ENCODE measurements at places on chromosomes 2 and 18.

DNA sequence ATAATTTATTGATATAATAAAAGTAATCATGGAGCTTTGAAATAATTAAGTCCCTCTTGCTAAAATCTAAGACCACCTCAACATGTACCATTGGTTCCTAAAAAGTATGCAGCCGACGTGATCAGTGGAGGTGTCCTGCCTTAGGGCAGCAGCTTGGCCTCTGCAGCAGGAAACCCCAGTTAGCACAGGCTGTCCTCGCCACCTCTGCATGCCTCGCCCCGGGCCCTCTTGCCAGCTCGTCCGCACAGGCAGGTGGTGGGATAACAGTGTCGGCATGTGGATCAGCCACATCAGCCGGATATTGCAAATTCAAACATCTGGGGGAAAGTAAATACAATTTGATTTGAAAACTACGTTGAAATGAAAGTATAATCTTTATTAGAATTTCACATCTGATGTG lies 22.9 kb downstream of the COA5 start:
- no peak for DNase-seq

DNA sequence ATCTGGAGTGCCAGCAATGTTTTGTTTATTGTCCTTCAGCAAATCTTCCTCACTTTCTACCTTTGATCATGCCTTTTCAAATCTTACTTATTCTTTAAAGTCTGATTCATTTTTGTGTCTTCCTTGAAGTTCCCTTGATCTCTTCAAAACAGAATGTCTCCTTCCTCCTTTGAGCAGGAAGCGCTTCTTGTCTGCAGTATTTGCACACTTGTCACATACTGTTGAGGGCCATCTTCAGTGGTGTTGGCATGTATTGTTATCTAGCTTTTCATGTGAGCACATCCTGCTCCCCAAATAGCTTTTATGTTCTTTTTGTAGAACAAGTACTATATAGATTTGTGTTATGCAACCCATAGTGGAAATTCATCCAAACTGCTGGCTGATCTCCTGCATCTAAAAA lies 5.9 kb upstream of the CERS6 start:
- no peak for DNase-seq

DNA sequence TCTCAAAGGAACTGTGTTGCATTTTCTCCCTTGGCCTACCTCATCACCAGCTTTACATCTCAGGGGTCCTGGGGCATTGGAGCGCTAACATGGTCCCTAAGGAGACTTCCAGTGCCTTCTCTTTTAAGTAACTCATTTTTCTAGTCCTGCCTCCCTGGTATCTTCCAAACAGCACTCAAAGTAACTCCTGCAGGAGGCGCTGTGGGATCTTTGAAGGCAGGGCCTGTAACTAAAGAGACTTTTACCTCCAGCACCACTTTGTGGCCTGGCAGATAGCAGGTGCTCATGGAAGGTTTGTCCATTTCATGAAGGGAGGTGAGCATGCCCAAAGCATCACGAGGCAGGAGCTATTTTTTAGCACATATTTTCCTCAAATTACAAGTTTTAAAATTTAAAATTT lies 411.0 kb upstream of the GYPC start:
- peak; percentile 32 for DNase-seq

GRCh38 chr2:149038442-149039212 lies at the start of gene LYPD6B:
Gene LYPD6B, plus strand, starts transcription at chr2:149038699. Its CDS starts 92,250 bp downstream, at chr2:149130949.
- DNase-seq = no peak

DNA sequence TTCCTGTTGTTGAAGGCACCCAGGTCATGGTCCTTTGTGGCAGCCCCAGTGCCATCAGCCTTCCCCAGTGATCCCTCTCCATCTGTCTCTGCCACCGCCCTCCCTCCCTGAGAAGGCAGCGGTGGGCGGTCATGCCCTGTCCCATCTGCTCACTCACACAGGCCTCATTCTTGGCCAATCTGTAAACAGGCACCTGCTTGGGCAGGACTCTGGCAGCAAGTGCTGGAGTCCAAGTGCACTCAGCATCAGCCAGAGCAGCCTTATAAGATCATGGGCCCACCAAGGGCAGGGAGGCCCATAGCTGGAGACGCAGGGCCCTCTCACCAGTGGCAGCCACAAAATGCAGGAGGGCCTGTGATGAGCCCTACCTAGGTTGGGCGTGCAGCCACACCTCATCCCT lies 140.9 kb downstream of the TWIST2 start:
- no peak for DNase-seq

GRCh38 chr2:67295851-67296250 lies 101.3 kb upstream of the ETAA1 start:
- DNase-seq = no peak

DNA sequence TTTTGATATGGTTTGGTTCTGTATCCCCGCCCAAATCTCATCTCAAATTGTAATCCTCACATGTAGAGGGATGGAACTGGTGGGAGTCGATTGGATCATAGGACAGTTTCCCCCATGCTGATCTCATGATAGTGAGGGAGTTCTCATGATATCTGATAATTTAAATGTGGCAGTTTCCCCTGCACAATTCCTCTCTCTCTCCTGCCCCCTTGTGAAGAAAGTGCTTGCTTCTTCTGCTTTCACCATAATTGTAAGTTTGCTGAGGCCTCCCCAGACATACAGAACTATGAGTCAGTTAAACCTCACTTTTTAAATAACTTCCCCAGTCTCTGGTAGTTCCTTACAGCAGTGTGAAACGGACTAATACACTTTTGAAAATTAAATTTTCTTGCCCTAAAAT lies 12.3 kb upstream of the KCNJ3 start:
- DNase-seq = no peak

DNA sequence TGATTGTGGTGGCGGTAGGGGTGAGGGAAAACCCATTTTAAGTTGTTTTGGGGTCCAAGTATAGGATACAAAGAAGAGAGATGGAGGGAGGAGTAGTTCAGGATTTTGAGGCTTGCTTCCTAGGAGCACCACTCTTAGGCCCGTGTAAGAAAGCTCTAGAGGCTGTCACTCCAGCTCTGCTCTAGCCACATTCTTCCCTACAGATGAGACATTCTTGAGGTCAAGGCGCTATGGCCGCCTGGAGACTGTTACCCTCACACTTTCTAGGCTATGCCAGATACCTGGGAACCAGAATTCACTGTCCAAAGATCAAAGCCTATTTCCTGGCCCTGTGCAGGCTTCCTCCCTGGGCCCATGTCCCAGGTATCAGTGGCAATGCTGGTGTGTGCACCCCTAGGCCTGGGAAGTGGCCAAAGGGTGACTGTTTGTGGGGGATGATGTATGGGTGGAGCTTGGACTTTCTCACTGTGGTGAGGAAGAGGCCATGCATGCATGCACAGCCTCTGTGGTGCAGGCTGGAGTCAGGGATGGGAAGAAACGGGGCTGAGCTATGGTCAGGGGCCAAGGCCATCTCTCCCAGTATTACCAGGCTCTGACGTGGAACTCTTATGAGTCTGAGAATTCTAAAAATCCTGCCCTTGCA lies 7.0 kb upstream of the TTL start:
- no peak for DNase-seq

DNA sequence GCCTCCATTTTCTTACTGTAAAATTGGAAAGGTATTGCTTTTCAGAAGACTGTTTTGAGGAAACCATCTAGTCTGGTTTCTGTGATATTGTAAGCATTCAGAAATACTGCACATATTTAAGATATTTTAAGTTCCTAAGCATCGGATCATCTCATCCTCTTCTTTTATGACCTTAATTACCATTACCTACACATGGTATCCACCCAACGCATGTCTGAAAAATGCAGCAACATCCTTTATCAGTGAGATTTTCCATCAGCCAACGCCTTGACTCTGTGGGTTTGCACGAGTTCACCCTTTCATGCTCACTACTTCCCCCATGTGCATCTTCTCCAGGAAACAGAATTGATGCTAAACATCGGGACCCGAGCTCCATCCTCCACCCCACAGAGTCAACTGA lies 84.3 kb downstream of the COL4A4 start:
- DNase-seq = no peak

- no peak for DNase-seq
Observed at GRCh38 chr2:127429291-127429690, 11.1 kb downstream of the PROC start.

GRCh38 chr2:4938206-4938605 lies 754.0 kb upstream of the SOX11 start:
- peak; percentile 34 for DNase-seq

DNA sequence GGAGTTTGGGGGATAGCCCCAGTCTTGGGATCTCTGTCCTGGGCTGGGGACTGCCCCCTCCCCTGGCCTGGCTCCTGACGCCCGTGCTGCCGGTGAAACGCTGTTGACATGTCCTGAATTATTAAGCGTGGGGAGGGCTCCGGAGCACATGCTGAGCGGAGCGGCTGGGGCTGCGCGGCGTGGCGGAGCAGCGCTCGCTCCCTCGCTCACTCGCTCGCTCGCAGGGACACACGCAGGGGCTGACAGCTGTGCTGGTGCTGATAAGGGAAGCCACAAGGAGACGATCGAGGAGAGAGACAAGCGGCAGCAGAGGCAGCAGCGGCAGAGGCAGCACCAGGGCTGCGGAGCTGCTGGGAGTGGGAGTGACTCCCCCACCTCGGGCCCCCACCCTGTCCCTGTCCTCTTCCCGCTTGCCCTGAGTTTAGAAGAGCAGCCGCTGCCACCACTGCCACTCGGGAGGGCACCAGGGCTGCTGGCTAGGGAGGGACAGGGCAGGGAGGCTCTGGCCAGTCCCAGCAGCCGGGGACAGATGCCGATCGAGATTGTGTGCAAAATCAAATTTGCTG lies at the start of gene ASIC4:
TSS of gene ASIC4 (plus strand) at position 287 of the 566 bp plus-strand sequence. CDS start at position 530, 243 bp downstream.
- peak; percentile 87 for DNase-seq

- no peak for DNase-seq
Observed at GRCh38 chr2:156147594-156148330, 184.8 kb downstream of the NR4A2 start.

DNA sequence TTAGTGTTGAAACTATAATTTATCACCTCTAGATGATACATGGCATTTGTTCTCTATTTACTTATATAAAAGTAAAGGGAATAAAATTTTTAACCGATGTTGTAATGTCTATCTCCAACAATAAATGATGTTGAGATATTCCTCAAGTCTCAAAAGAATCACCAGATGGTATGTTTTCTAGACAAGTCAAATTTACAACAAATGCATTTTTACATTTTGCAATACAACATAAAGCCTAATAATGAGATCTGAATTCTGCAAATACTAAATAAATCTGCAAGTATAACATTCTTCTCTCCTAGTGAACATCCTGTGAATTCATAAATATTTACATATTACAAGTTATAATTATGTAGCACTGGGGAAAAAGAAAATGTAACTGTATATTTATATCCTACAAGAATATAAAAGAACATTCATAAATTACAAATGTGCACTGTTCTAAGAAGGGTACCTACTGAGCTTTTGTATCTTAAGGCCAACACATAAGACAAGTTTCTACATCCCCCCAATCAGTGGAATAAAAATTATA lies 1504.4 kb upstream of the ZEB2 start:
- no peak for DNase-seq

- no peak for DNase-seq
Observed at GRCh38 chr2:223722226-223722625, 115.2 kb downstream of the AP1S3 start.

- no peak for DNase-seq
Observed at GRCh38 chr2:190804182-190804795, 76.3 kb upstream of the GLS start.

GRCh38 chr2:169734169-169734847 lies 676 bp downstream of the KLHL23 start:
- DNase-seq = peak; percentile 29

DNA sequence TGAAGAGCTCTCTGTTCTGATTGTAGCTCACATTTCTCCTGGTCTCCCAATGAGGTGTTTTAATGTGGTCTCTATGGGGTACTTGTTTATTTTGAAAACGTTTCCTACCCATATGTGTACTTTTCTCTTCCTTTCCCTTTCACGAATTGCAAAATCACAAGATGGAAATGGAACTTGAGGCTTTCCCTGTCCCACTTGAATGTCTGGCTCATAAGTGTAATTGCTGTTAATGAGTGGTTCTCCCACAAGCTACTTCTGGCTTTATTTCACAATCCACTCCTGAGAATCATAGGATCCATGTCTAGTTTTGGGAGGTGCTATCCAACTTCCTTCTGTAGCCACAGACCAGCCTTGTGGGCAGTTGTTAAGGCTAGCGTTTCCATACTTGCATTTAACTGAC lies 81.1 kb upstream of the CAVIN2 start:
- DNase-seq = no peak

GRCh38 chr18:13377496-13377895 lies 158.9 kb downstream of the LDLRAD4 start:
- DNase-seq = no peak

DNA sequence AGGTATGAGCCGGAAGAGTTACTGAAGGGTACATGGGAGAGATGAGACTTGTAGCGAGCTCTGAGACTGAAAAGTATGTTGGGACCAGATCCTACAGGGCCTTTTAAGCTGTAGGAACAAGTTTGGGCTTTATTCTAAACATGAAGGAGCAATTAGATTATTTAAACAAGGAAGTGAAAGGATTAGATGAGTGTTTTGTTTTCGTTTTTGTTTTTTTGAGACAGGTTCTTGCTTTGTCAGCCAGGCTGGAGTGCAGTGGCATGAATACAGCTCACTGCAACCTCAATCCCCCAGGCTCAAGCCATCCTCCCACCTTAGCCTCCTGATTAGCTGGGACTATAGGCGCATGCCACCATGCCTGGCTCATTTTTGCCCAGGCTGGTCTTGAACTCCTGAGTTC lies 110.7 kb downstream of the C1D start:
- no peak for DNase-seq

GRCh38 chr2:39408351-39409136 lies 28.5 kb downstream of the MAP4K3 start:
- DNase-seq = peak; percentile 64

GRCh38 chr2:192288295-192288694 lies 93.6 kb upstream of the TMEFF2 start:
- DNase-seq = no peak

DNA sequence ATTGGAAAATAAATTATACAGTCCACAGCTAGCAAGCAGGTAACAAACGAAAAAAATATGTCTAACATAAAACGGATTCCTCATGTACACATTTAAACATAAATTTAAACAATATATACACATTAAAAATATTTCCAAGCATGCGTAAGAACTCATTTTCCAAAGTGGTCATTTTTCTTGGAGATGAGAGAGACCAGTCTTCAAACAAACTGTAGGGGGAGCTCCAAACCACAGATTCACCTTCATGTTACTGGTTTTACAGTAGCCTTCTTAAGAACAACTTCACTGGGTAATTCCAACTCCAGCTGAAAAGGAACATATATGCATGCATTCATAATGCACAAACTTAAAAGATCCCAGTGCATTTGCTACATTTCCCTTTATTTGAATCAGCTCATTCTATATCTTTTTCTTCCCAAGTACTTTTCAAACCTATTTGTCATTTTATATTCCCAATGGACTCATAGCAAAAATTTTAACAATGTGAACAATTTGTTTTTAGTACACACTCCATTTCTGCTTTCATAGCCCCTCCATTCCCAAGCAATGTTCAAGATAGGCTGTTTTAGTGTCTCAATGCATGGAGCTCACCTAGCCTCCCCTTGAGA lies 4.7 kb upstream of the STAMBP start:
- DNase-seq = peak; percentile 70

- no peak for DNase-seq
Observed at GRCh38 chr2:229296536-229296935, 25.4 kb upstream of the PID1 start.

DNA sequence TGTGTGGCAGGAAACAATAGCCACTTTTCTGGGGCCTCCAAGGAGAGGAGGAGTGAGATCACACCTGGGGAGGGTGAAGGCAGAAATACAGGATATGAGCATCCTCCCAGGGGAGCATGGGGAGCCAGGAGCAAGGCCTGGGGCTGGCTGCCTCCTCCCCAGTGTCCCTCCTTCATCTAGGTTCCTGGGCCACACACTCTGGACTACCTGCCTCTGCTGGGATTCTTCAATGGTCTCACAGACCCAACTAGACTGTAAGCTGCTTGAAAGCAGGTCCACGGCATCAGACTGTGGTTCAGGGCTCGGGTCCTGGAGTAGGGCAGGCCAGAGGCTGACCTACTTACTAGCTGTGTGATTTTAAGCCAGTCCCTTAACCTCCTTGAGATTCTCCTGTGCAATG lies 94.0 kb downstream of the MCFD2 start:
- no peak for DNase-seq

Data from SK-N-DZ (cell line).